ENCODE measurements at places on chromosomes 5 and 9.

GRCh38 chr5:134620634-134621033 lies 12.0 kb downstream of the SAR1B start:
- no peak for DNase-seq

DNA sequence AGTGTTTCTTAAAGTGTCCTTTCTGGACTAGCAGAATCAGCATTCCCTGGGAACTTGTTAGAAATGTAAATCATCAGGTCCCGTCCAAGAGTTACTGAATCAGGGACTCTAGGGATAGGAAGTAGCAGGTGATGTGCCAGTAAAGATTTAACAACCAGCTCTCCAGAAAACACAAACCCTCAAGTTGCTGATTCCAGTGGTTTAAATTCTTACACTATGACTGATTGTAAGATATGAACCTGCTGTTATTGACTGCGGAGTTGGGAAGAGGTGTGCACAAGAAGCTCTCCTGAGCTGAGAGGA lies 39.1 kb upstream of the BASP1 start:
- peak; percentile 86 for DNase-seq

GRCh38 chr5:126067404-126067803 lies 355.8 kb upstream of the GRAMD2B start:
- DNase-seq: no peak

DNA sequence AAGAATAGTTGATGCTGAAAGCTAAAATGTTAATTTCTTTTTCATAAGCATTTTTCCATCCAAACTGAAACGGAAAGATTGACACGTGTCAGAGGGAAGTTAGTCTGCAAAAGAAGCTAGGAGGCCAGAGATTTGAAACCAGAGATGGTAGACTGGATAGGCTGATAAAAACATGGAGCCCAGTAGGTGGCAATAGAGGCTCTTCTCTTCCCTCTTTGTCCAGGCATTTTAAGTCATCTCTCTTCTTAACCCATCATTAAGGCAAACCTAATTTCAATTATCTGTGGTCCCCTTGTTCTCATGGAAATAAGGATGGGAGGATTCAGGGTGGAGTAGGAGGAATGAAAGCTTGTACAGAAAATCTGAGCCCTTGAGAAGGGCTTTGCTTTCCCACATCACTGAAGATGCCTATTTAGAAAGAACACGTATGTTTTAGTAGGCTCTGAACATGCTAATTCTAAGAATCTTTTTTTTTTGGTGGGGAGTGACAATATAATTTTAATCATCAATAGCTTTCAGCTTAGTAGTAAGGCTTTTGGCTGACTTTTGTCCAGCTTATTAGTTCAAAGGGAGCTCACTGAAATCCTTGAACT lies 66.6 kb downstream of the ZNF474 start:
- peak; percentile 72 for DNase-seq

DNA sequence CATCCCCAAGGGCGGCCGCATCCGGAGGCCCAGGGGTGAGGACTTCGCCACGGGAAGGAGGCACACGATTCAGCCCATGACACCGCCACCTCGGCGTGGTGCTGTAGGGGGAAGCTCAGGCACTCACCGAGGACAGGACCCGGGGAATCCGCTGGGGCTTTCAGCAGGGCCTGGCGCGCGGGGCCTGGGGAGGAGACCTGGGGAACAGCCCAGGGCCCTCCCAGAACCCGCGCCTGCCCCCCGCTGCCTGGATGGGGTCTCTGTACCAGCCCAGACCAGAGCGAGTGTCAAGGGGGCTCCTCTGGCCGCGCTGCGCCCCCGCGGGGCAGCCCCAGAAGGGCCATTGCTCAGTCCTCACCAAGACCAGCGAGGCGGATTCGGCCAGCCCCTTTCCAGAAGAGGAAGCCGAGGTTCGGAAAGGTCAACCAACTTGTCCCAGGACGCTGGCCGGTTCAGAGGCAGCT lies 12.8 kb downstream of the COL23A1 start:
- DNase-seq: no peak
